SK-MEL-5 (cell line): ENCODE measurements at places on chromosomes 2 and 18.

DNA sequence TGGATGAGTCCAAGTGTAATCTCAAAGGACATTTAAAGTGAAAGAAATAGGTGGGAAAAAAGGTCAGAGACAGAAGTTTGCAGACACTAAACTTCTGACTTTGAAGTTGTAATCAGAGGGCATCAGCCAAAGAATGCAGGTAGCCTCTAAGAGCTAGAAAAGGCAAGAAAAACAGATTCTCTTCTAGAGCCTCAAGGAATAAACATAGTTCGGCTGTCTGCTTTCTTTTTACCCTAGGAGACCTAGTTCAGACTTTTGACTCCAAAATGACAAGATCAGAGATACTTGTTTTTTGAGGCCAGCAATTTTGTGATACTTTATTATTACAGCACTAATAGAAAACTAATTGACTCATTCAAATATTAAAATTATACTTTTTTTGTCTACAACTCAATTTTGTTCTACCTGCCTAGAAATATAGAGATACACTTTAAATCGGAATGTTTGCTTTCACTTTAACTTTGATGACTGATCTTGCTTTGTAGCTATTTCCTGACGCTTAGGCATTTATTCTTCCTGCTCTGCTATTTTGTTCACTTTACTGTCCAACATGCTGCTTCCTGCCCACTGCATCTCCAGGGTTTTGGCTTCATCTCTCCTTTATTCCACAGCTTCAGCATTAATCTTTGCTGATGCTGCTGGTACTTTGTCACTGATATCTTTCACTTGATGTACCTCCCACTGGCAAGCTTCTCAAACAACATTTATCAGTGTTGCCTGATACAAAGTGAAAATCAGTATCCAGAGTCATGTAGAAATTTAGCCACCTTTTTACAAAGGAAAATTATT lies 272.5 kb downstream of the DSEL start:
- DNase-seq = no peak

DNA sequence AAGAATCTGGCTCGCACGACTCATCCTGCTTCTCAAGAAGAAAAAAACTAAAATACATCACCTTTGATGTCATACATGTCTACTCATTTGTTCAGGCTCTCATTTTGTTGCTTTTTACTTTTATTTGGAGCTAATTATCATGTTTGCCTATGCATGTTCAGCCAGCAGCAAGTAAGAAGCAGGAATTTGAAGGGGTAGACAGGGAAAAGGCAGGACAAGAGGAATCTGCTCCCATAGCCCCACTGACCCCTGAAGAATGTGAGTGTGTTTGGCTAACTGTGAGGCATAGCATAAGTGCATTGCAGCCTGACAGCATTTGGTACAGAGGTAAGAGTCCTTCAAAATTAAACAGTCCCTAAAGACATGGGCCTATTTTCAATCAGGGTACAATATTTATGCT lies 72.7 kb downstream of the NYAP2 start:
- DNase-seq = no peak

- DNase-seq = peak; percentile 77
These were observed 92.1 kb upstream of the CREB1 start for GRCh38 chr2:207437524-207438143.

- no peak for DNase-seq
These were observed 146.3 kb upstream of the ZC3H15 start for GRCh38 chr2:186339716-186340115.

DNA sequence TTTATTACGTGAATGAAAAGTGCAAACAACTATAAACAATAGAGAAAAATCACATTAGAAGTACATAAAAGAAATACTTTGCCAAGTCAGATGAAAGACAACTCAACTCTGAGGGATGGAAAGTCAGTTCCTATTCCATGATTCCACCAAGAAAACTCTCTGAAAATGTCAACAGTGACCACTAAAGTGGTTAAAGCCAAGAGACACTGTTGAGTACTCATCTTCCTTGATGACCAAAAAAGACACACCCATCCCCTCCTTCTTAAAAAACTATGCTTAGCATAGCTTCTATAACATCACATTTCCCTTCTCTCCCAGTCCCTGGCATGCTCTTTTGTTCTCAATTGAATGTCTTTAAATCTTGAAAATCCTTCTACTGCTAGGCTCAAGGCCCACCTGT lies 160.0 kb downstream of the TCF4 start:
- no peak for DNase-seq

DNA sequence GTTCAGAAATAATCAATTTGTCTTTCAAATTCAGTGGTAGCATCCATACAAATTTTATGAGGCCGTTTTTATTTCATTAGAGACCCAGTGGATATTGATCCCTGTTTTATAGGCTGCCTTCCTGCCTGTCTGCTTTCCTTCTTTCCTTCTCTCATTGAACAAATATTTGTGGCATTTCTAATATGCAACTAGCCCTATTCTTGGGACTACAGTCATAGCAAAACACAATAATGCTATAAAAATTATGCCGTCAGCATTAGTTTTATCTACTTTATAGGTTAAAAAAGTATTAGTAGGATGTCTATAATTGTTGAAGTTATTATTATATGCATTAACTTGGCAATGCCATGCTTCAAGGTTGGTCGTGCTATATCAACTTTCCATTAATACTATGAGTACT lies 2037.8 kb upstream of the LRRTM1 start:
- no peak for DNase-seq
